ENCODE measurements at places on chromosomes 5 and 9.

GRCh38 chr5:67216564-67216963, 20.0 kb upstream of the CD180 start:
- no peak for DNase-seq

DNA sequence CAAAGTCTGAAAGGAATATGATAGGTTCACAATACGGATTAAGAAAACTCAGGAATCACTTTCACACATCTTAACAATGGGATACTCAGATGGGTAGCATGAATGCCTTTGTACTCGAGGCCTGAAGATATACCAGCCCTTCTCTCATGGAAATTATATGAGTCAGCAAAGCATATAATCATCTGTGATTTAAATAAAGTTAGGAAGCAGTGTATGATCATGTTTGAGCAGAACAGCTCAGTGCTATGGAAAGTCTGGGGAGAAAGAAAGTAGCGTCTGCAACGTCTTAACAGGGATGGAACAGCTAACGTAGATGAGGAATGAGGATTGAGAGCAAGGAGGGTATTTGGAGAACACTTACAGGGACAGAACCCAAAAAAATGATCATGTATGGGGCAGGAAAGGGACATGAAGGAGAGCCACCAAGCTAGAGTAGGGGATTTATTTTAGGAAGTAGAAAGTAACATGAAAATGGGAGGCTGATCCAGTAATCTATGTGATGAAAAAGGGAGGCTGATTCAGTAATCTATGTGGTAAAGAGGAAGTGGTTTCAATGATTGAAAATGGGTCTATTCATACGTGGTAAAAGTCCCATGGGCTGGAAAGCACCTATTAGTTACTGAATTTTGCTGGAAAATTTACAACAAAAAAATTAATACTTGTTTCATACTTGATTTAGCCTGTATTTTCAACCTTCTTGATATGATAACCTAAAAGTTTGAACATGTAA, 85.9 kb downstream of the GNA14 start:
- no peak for DNase-seq

- DNase-seq, result no peak
Measured at GRCh38 chr5:92801911-92802310, 779.1 kb downstream of the NR2F1-AS1 start.

DNA sequence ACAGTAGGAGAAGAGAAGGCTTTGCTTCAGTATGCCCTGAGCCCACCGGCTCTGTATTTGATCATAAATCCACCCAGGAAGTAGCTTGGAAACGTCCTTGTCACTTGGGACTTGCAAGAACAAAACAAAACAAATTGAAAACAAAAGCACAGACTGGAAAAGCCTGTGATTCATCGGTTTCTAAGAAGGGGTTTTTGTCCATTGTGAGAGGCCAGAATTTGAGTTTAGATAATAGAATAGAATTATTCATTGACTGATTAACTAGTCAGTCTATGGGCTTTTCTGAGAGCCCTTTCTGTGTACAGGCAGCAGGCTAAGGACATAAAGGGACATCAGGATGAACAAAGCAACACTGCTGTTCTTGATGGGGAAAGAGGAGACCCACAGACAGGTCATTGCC, 424.8 kb downstream of the IRX1 start:
- no peak for DNase-seq

GRCh38 chr5:115526604-115527003, 18.0 kb downstream of the FEM1C start:
- DNase-seq, result no peak

GRCh38 chr9:16221366-16221765, 649.1 kb downstream of the BNC2 start:
- DNase-seq, result no peak

- no peak for DNase-seq
Measured at GRCh38 chr5:133613184-133613583, 843 bp upstream of the FSTL4 start.

DNA sequence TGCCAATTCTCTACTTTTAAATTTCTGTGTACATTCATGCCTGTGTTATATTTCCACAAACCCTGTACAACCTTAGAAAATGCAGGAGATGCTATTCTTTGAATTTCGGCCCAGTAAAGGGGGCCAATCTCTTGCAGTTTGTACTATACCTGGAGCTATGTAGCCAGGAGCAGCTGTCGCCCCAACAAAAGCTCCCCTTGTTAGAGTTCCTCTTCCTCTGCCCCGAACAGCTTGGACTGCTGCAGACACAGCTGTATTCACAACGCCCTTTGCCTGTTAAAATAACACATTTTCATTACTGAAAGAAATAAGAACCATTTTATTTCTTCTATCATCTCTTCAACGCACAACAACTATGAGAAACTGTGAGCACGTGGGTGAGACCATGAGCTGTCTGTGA, 99.2 kb downstream of the GPR21 start:
- no peak for DNase-seq

- no peak for DNase-seq
Measured at GRCh38 chr9:128627127-128627715, 29.4 kb downstream of the DYNC2I2 start.

GRCh38 chr5:91142819-91143218, 240.3 kb downstream of the ARRDC3 start:
- DNase-seq, result no peak

- no peak for DNase-seq
Measured at GRCh38 chr5:102627315-102627714, 127.8 kb upstream of the PAM start.

- DNase-seq, result no peak
Measured at GRCh38 chr5:128408622-128409021, 129.4 kb downstream of the FBN2 start.

DNA sequence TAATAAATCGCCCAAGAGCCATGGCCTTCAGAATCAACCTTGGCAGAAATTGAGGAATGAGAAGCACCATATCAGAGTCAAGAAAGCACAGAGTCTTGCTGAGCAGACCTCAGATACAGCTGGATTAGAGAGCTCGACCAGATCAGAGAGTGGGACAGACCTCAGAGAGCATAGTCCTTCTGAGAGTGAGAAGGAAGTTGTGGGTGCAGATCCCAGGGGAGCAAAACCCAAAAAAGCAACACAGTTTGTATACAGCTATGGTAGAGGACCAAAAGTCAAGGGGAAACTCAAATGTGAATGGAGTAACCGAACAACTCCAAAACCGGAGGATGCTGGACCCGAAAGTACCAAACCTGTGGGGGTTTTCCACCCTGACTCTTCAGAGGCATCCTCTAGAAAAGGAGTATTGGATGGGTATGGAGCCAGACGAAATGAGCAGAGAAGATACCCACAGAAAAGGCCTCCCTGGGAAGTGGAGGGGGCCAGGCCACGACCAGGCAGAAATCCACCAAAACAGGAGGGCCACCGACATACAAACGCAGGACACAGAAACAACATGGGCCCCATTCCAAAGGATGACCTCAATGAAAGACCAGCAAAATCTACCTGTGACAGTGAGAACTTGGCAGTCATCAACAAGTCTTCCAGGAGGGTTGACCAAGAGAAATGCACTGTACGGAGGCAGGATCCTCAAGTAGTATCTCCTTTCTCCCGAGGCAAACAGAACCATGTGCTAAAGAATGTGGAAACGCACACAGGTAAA, 4.5 kb downstream of the NFX1 start:
- no peak for DNase-seq

DNA sequence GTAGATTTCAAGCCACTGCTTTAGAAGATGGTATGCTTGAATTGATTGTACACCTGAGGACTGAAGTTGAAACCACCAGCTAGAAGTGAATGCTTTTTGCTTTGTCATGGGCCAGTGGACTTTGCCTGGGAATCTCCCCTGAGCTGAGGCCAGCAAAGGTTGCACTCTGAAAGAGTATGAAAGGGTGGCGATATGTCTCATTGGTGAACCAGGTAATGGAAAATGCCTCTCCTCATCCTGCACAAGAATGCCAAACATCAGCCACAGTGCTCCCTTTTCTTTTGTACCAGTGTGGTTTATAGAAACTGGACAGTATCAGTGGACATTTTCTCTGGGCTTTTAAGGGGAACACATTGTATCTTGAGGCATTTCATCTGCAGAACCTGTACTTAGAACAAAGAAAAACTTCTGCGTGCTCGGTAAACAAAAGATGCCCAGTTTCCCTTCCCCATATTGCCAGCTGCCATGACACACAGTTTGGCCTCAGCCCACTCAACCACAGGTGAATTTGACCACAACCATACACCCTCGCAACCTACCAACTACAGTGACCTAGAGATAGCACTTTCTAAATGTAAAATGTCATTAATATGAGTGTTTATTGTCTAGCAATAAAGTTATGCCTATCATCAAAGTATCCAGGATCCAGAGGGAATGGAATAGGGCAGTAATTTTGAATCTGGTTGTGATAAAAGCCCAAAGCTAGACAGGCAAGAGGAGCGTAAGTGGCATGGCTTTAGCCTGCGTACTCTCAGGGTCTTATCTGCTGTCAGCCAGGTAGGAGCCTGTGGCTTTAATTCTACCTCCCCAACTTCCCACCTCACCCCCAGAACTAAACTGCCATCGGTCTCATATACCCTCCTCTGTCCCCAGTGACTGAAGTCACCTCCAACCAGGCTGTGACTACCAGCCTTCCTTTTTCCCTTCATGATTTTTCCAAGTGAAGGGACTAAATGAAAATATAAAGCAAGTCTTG, 79.5 kb upstream of the LHFPL2 start:
- DNase-seq, result no peak

DNA sequence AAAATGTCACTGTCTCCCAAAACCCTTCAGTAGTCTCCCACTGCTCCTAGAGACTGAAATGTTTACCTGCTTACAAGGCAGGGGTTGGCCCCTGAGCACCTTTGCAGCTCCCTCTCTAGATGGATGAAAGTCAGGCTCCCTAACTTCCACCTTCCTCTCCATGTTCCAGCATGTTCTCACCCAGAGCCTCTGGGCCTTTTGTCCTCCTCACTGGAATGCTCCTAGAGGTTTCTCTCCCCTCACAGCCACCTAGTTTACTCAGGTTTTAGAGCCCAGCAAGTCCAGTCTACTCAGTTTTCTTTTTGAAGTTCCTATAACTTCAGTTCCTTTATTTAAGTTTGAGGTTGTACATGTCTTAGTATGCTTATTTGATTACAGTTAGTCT, 815 bp upstream of the URM1 start:
- DNase-seq, result no peak

DNA sequence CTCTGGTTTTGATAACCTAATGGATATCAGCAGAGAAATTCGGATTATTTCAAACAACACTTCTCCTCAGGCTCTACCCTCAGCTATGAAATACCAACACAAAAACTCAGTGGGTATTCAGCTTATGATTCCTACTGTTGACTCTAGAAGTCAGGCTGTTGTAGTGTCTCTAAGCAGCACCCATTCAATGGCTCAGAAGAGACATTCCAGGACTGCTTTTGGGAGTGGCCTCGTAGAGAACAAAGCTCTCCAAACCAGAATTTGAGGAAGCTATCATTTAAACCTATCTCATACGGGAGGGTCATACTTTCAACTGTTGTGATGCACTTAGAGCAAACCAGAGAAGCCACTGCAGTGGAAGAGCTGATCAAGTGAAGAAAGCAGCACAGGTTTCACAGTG, 34.1 kb downstream of the ETF1 start:
- DNase-seq, result no peak

DNA sequence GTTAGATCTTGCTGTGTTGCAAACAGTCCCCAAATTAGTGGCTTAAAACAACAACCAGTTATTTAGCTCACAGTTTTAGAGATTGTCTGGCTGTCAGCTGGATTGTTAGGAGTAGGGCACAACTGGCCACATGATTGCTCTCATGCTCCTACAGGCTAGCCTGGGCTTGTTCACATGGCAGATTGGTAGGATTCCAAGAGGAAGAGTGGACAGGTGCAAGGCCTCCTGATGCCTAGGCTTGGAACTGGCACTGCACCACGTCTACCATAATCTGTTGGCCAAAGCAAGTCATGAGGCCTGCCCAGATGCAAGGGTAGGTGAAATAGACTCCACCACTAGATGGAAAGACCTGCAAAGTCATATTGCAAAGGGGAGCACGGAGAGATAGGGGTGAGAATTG, 76.4 kb downstream of the ACER2 start:
- DNase-seq, result no peak

DNA sequence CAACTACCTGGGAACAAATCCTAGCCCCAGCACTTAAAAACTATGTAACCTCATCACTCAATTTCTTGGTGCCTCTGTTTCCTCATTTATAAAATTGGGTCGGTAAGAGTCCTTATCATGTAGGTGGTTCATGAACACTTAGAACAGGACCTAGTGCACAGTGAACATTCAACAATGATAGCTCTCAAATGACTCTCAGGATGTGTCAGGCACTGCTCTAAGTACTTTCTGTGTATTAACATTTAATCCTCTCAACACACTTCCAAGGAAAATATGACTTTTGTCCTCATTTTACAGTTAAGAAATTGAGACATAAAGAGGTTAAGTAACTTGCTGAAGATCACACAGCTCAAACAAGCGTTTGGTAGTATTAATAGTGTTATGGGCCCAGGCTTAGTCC, 202.1 kb upstream of the KLF4 start:
- no peak for DNase-seq

GRCh38 chr9:125532412-125532811, 174.6 kb downstream of the MAPKAP1 start:
- DNase-seq, result no peak

GRCh38 chr9:129182625-129183494, 4.8 kb upstream of the IER5L start:
- no peak for DNase-seq

GRCh38 chr5:157415838-157416237, 44.2 kb upstream of the NIPAL4 start:
- no peak for DNase-seq

- no peak for DNase-seq
Measured at GRCh38 chr5:154878642-154879335, 20.4 kb downstream of the CNOT8 start.

- DNase-seq, result no peak
Measured at GRCh38 chr9:125534971-125535701, 171.9 kb downstream of the MAPKAP1 start.

- no peak for DNase-seq
Measured at GRCh38 chr9:91302831-91303230, 58.9 kb downstream of the AUH start.

DNA sequence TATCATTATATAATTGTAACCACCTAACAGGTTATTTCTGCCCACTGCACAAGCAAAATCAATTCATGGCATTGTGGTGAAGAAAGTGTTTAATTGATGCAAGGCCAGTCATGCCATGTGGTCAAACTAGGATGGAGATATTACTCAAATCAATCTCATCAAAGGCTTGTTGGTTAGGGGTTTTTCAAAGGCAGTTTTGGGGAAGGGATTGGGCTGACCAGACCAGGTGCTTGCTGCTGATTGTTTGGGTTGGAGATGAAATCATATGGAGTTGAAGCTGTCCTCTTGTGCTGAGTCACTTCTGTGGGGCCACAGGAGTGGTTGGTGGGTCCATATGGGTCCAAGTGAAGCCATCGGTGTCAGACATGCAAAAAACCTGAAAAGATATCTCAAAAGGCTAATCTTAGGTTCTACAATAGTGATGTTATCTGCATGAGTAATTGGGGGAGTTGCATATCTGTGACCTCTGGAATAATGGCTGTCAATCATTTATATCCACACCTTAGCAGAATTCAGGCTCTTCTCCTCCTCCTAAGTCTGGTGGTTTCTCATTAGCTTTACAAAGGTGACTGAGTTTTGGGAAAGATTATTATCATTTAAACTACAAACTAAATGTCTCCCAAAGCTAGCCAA, 44.9 kb downstream of the HMGCS1 start:
- DNase-seq, result no peak

GRCh38 chr9:137062384-137062783, 8.0 kb downstream of the SAPCD2 start:
- DNase-seq, result no peak
